ENCODE measurements at places on chromosomes 2 and 18.

GRCh38 chr2:64812285-64812684 is 158.6 kb upstream of the SERTAD2 start:
- no peak for ATAC-seq

DNA sequence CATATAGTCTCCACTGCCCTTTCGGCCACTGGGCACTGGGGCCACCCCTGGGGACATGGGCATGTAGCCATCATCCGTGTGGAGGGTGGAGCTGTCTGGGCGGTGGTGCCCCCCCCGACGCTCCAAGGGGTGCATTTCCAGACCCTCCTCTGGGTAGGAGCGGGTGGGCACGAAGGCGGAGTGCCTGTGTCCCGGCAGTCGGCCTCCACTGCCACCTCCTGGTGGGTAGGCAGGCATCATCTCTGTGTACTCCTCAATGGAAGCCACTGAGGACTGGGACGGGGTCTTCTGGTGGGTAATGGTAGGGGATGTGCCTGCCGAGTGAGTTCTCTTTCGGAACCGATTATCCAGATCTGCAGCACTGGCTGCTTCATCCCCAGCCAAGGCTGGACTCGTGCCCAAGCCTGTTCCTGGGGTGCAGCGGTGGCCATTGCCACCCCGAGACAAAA is 2.8 kb downstream of the IRS1 start:
- no peak for ATAC-seq

DNA sequence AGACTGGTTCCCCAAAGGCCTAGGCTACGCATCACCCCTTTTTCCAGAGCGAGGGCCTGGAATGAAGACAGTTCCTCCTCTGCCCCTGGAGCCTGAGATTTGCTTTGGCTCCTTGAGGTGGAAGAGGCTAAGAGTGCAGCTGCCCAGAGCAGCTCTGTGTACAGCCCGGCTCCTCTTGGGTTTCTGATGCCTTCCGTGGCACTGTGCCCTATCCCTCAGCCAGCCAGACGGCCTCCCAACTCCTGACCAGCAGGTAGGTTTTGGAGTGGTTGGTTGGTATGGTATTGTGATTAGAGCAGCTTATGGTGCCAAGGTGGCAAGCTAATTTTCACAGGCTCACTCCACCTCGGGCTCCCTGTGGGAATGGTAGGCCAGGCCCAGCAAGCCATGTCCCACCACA is 112.2 kb downstream of the TANC1 start:
- no peak for ATAC-seq

- ATAC-seq = no peak
Observed at GRCh38 chr2:164560902-164561301, 60.4 kb downstream of the GRB14 start.

DNA sequence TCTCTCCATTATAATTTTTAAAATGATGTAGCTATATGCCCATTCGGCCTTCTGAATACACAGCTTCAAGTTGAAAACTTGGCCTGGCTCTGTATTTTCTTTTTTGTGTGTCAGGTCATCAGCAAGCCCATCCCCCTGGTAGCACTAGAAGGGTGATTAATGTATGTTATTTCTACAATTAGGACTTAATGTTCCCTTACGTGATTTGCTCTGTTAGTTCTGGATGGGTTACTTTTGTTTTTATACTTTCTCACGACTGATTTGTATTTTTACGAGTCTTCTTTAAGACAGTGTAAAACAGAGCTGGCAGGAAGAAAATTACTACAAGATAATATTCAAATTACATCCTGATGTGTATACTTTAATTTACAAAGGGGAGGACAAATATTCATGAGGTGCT is 88.4 kb upstream of the RGPD4 start:
- ATAC-seq = no peak

- ATAC-seq = no peak
Observed at GRCh38 chr2:229920011-229920641, 1.7 kb downstream of the TRIP12 start.

GRCh38 chr2:84959095-84959565 is 11.8 kb upstream of the KCMF1 start:
- ATAC-seq = no peak

DNA sequence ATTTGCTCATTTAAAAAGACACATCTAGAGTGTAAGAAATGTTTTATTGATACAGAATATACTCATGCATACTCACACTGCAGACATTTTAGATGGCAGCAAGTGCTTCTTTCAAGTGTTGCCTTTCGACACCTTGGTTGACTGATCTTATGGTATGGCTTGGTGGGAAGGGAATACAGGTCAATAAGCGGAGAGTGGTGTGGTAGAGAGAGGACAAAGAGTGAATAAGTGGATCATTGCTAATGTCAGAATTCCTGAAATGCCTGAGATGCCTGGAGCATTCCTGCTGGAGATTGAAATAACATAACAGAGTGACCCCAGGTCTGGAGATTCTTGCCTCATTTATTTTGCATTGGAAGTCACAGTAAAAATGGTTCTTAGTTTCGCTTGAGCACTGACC is 76.7 kb downstream of the RND3 start:
- ATAC-seq = no peak

GRCh38 chr2:17101596-17101995 is 416.6 kb downstream of the RAD51AP2 start:
- ATAC-seq = no peak

- no peak for ATAC-seq
Observed at GRCh38 chr18:63820694-63821093, 45.5 kb downstream of the SERPINB7 start.

GRCh38 chr2:173822889-173823542 is 142.2 kb downstream of the SP3 start:
- no peak for ATAC-seq

DNA sequence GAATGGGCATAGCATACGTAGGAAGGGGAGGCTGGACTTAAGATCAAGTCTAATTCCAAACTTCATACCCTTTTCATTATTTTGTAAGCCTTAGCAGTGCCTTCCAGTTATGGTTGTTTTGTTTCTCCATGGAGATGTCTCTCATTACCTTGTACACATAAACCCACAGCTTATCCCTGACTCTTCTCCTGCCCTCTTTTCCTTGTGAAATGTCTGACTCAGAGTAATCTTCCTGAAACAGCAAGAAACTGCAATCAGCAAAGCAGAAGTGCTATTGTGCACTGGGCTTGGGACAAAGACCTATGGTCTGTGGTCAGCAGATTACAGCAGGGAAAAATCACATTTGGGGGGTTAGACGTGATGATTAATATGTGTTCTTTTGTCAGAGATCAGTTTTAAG is 176.7 kb downstream of the IKZF2 start:
- ATAC-seq = no peak

DNA sequence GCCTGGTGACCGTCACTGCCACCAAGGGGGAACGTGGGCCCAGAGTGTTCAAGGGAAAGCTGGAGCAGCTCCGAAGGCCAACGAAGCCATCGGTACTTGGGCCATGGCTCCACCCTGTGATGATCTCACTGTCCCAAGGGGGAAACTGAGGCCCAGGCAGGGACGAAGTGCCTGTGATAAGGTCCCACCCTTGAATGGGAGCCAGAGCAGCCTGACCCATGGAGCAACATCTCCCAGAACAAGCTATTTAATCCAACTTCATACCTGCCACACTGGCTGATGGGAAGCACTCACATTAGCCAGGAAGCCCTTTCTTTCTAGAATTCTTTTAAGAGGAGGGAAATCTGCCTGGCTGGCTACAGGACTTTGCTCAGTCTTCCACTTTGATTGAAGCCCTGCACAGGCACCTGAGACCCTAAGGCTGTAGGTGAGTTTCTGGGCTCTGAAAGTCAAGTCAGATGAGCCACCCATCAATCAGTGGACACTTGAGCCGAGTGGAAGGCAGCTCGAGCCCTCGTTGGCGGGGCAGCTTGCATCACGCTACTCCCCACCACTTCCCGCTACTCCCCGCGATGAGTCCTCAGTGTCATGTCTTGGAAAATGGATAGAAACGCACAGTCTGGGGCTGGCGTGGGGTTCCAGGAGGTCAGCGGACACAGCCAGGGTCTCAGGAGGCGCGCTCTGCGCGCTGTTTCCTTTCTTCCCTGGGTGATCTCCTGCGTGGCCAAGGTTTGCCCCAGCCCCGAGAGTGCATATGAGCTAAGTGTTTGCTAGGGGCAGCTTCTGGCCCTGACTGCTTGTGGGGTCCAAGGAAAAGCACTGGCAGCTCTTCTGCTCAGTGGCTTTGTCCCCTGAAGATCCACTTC is 2.5 kb upstream of the HS6ST1 start:
- ATAC-seq = no peak

DNA sequence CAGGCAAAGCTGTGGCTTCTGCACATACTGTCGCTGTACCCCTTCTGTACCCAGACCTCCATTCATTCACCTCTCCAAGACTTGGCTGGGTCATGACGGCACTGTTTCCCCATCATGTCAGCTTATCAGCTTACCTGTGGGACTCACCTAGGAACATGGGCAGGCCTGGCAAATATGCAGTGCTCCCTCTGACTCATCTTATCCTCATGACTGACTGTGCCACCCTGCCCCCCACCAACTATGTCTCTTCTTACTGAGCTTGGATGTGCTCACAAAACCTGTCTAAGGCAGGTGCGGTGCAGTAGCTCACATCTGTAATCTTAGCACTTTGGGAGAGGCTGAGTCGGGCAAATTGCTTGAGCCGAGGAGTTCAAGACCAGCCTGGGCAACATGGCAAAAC is 152.4 kb downstream of the MGAT5 start:
- no peak for ATAC-seq

- no peak for ATAC-seq
Observed at GRCh38 chr2:142973160-142973821, 95.8 kb downstream of the KYNU start.

DNA sequence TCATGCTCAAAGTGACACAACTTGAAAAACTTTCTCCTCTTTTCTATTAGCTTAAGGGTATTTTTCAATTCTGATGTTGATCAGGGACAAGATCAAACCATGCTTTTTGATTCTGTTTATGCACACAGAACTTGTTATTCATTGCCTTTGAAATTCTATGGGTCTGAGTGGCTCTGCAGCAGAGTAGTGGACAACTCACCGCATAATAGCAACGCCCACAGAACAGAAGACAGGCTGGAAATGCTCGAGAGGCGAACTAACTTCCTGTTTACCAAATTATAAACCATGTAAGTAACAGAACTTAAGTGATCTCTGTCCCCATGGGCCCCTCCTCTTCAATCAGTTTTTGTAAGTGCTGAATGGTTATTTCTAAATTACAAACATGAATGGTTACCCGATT is 131.2 kb downstream of the CBLN2 start:
- no peak for ATAC-seq

DNA sequence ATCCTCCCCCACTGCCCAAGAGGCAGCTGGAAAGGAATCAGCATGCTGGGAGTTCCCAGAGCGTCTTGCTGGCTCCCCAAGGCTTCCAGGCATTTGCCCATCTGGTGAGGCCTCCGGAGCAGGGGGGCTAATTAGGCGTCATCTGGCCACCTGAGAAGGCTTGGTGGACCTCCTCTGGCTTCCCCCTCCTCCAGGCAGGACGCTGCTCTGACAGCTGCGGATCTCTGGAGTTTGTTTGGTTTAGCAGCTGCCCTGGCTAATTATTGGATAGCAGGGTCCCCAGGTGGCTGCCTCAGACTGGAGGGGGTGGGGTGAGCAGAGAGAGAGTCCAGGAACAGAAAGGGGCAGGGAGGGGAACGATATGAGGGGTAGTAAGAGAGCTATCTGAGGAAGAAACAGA is 425.2 kb upstream of the MEX3C start:
- ATAC-seq = no peak

DNA sequence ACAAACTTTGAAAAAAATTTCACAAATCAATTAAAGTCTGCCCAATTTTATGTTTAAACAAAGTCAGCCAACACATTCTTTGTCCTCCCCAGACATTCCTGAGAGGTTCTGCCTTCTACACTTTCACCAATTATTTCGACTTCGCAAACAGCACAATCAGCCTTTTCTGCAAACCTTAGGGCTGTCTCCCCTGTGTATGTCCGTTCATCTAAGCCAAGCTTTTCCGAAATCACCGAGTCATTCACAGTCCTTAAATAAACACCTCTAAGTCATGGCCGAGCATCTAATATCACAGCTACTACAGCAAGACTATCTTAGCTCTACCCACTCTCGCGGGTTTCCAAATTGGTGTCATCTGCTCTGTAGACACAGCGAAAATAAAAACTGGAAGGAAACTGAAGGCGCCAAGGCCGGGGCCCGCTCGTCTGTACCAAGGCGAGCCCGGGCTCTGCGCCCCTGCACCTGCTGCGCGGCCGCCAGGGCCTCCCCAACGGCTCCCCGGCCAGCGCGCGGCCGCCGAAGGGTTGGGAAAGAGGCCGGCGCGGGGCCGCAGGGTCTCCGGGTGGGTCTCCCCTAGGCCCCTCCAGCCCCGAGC is 730 bp downstream of the ODC1 start:
- peak; percentile 42 for ATAC-seq

DNA sequence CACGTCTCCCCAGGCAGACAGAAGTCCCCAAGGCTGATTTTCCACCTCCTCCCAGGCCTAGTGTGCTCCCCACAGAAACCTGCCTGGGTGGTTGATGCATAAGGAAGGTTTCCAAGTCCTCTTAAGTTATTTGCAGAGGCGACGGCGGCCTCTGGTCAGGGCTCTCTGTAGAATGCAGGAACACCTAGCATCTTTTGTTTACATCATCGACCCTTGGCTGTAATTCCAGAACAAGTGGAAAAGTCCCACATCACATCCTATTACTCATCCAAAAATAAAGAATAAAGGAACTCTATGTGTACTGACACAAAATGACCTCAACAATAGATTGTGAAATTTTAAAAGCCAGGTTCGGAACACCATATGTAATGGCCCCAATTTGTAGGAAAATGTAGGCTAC is 211.1 kb downstream of the ALPK2 start:
- ATAC-seq = no peak

DNA sequence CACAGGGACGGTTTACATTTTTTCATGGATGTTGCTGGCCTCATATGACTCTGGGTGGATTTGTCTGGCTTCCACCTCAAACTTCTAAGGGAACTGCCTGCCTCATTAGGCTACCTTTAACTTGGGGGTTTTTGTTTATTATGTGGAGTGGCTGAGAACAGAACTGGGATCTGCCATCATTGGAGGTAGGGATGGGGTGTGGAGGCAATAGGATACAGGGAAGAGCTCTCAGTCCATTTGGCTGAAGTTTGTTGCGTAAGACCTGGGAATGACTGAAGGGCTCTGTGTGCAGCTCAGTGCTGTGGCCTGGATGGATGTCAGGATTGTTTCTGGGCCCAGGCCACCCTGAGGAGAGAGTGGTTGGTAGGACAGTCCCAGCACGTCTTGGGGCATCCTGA is 31.2 kb downstream of the ASB1 start:
- no peak for ATAC-seq

DNA sequence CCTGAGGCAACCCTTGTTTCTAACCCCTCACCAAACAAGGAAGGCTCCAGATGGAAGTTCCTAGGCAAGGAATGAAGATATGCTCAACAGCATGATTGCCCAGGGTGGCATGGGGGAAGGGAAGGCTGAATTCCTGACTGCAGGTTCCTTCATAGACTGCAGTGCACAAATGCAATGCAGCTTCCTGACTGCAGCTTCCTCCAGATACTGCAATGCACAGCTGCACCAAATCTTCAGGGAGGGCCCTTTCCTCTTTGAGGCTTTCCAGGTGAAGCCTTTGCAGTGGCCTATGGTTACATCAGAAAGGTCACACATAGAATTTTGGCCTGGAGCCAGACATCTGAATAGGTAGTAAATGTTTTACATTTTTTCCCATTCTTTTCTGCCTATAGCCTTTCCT is 58.8 kb upstream of the DYNAP start:
- no peak for ATAC-seq
